ENCODE measurements at places on chromosomes 16 and 17.

GRCh38 chr17:63696381-63696961 lies 3.5 kb downstream of the LIMD2 start:
- peak; percentile 84 for DNase-seq

DNA sequence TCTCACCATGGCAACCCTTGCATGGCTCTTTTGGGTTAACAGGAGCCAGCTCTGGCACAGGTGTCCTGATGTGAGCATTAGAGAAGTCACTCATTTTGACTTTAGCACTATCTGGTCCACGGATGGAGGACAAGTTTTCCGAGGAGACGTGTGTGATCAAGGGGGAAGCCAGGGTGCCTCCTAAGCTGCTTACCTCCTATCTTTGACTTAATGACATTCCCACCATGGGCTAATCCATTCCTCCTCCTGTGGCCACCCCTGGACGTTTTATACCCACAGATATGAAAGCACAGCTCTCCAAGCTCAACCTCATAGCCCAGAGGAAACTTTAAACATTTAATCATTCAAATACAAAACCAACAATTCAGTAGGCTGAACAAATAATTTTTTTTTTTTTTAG lies 18.8 kb downstream of the MPP2 start:
- DNase-seq: no peak

DNA sequence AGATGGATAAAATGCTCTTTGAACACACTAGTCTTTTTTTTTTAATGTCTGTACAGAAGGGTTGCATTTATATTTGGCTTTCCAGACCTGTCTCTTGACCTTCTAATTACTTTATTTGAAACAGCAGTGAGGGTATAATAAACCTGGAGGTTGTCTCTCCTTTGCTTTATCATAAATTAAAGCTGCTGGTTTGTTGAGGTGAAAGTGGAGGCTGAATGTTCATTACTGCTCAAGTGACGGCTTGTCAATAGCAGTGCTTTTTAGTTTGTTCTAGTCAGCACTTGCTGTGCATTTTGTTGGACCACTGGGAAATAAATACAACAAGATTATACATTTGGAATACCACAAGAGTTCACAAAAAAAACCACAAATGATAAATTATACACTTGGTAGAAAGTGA lies 264.2 kb downstream of the IRX3 start:
- no peak for DNase-seq

- DNase-seq: no peak
Observed at GRCh38 chr17:42512246-42512645, 23.8 kb upstream of the NAGLU start.

- DNase-seq: no peak
Observed at GRCh38 chr17:44827863-44828262, 2.2 kb downstream of the GJC1 start.

DNA sequence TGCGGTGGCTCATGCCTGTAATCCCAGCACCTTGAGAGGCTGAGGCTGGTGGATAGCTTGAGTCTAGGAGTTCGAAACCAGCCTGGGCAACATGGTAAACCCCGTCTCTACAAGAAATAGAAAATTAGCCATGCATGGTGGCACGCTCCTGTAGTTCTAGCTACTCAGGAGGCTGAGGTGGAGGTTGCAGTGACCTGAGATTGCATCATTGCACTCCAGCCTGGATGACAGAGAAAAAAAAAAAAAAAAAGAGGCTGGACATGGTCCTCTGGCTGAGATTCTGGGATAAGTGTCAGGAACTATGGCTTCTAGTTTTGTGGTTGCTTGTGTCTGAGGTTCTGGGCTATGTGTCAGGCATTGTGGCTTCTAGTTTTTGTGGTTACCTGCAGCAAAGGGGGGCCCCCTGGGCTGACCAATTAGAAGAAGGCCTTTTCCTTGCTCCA lies 7.0 kb downstream of the KSR1 start:
- DNase-seq: peak; percentile 9

DNA sequence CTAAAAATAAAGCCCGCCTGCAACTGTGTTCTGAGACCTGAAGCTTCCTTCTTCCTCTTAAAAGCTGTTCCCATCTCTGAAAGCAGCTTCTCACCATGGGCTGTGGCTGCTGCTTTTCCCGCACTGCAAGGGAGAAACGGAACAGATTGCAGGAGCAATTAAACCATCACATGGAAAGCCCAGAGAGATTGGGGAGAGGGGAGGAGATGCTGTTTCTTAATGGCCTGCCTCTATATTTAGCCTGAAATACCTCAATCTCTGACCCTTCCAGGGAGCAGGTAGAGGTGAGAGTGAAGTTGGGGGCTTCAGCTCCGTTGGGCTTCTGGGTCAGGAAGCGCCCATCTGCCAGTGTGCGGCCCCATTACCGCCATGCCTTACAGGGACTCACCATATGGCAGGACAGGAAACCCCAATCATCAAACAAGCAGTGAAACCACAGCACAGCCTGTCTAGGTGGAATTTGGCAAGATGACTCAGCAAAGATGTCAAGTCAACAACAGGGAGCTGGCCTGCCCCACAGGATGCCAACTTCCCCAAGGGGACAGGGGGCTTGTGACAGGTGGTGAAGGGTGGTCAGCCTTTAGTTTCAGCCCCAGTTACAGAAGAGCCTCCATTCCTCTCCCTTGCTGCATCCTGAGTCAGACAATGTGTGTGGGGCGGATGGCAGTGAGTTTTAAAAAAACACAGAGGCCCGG lies 286.6 kb upstream of the CCL2 start:
- peak; percentile 21 for DNase-seq

DNA sequence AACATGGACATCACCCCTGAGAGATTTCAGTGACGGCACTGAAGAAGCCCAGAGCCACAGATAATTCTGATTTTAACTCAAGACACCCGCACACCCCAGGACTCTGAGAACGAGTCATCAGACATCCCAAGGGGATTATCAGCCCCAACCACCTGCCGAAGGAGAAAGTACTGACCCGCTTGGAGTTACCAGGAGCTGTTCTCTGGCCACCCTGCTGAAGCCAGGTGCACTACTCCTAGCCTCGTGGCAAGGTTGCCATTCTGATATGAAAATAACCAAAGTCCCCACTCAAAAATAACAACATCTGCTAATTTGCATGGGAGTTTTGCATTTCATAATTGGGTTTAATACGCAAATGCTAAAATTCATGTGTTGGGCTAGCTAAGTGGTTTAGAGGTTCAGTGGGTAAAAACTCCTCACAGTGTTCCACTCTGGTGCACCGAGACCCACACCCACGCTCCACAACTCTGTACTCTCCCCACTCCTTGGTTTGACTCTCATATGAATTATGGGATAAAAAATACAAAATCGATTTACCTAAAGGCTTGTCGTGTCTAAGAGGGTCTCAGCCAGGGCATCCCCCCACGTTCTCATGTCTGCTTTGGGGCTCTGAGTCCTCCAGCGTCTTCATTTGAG lies 143.0 kb upstream of the NOL11 start:
- no peak for DNase-seq

GRCh38 chr16:87356491-87356853 lies 27.1 kb downstream of the FBXO31 start:
- DNase-seq: no peak

GRCh38 chr17:81403671-81404534 lies 8.6 kb downstream of the BAHCC1 start:
- no peak for DNase-seq

DNA sequence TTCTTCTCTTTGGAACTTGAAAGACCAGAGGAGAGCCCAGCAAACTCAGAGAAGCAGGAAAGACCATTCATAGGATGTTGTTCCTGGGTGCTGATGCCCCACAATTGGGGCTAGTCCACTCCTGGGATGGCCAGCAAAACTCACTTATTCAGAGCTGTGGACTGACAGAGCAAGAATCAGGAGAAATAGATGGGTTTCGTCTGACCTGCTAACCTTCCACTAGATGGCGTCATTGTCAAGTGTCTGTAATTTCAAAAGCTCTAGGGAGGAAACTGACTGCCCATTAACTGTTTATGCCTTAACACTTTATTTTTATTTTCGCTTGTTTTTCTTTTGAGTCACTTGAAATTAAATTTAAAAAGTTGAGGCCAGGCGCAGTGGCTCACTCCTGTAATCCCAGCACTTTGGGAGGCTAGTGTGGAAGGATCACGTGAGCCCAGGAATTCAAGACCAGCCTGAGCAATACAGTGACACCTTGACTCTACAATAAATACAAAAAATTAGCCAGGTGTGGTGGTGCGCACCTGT lies 28.7 kb upstream of the MILR1 start:
- peak; percentile 87 for DNase-seq

GRCh38 chr17:13476720-13477119 lies 125.0 kb downstream of the HS3ST3A1 start:
- DNase-seq: no peak

- DNase-seq: no peak
Observed at GRCh38 chr17:49858796-49859195, 10.9 kb upstream of the TAC4 start.

GRCh38 chr16:63442246-63442645 lies 1406.0 kb upstream of the CDH8 start:
- DNase-seq: no peak

DNA sequence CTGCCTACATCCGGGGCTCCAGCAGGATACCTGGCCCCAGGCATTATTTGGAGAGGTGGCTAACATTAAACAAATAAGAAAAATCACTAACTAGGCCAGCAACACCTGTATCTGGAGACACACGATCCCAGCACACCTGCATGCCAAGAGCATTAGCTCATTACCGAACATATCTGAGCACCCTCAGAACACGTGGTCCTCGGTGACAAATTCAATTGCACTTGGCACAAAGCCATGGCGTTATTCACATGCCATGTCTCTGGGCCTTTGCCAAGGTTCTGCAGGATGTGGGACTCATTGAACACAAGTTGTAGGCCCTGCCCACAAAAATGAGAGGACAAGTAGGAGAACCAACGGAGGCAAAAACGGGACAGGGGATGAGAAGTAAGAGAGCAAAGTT lies 552.3 kb downstream of the TOX3 start:
- DNase-seq: no peak

DNA sequence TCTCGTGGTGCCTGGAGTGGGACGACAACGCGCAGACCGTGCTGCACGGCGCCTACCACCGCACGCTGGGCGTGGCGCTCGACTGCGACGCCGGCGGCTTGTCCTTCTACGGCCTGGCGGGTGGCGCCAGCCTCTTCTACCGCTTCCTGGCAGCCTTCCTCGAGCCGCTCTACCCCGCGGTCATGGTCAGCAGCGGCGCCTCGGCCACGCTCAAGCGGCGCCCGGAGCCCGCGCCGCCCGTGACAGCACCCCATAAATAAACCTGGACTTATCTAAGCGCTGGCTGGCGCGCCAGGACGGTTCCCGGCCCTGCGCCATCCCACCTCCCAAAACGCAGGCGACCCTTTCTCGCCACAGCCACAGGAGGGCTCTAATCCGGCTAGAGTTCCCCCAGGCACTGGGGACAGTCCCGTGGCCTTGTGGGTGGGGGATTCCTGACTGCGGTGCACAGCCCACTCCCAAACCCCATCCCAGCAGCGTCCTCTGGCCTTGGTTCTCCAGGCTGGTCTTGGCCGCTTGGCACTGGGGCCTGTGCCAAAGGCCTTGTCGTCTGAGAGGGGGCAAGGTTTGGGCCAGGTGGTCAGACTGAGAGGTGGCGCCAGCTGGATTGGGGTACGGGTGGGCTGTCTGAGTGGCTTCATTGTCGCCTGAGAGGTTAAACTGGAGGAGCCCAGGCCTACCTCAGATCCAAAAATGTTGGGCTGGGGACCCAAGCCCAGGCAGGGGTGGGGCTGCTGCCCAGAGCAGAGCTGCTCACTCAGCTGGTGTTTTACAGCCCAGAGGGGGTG lies 10.1 kb upstream of the SLC16A5 start:
- DNase-seq: peak; percentile 56

DNA sequence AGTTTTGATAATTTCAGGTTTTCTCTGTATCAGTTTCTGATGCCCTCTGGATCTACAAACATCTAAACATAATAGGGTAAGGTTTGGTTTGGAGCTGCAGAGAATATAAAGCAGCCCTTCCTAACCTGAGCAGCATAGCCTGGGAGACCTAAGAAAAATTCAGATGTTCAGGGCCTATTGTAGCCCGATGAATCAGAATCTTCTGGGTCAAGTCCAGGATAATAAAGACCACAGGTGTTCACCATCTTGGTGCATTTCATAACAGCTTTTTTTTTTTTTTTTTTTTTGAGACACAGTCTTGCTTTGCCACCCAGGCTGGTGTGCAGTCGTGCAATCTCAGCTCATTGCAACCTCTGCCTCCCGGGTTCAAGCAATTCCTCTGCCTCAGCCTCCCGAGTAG lies 19.7 kb upstream of the ARHGAP17 start:
- DNase-seq: no peak

- no peak for DNase-seq
Observed at GRCh38 chr16:48082516-48082915, 73.3 kb downstream of the ABCC12 start.

- DNase-seq: no peak
Observed at GRCh38 chr16:10098991-10099390, 83.2 kb downstream of the GRIN2A start.

GRCh38 chr17:78951967-78952551 lies 26.9 kb upstream of the TIMP2 start:
- no peak for DNase-seq

DNA sequence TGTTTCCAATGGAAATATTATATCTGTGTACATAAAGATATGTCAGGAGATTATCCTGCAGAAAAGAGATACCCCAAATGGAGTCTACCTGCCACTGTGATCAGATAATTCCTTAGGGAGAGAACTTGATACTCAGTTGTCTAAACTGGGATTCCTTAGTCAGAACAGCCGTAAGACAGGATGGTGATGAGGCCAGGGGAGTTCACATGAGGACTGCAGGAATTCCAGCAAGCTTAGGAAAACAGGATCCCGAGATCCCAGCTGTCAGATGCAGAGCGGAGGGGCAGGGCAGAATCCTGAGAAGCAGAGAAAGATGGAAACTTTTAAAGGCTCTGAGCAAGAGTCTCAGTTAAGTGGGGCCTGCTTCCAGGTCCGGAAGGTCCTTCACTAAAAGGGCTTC lies 4.7 kb downstream of the KRABD2 start:
- DNase-seq: no peak

GRCh38 chr16:56825826-56826225 lies 39.2 kb upstream of the SLC12A3 start:
- no peak for DNase-seq

DNA sequence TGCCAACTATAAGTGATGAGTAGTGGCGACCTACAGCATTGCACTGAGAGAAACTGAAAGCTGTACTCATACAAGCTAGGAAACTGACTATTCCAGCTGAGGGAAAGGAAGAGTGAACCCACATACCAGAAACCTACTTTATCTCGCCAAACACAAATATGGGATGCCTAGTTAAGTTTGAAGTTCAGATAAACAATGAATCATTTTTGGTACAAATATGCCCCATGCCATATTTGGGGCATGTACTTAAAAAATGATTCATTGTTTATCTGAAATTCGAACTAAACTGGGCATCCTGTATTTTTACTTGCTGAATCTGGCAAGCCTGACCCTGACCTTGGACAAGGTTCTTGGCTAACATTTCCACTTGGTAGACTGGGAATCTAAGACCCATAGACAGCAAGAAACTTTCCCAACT lies 527.8 kb upstream of the PSMD7 start:
- DNase-seq: no peak

GRCh38 chr16:30112197-30113030 lies 923 bp downstream of the GDPD3 start:
- DNase-seq: peak; percentile 78
